ENCODE measurements at places on chromosomes 5 and 9.

- no peak for DNase-seq
Measured at GRCh38 chr5:101675510-101676219, 620.4 kb downstream of the SLCO4C1 start.

GRCh38 chr5:154278186-154278585, 87.7 kb downstream of the GALNT10 start:
- no peak for DNase-seq

DNA sequence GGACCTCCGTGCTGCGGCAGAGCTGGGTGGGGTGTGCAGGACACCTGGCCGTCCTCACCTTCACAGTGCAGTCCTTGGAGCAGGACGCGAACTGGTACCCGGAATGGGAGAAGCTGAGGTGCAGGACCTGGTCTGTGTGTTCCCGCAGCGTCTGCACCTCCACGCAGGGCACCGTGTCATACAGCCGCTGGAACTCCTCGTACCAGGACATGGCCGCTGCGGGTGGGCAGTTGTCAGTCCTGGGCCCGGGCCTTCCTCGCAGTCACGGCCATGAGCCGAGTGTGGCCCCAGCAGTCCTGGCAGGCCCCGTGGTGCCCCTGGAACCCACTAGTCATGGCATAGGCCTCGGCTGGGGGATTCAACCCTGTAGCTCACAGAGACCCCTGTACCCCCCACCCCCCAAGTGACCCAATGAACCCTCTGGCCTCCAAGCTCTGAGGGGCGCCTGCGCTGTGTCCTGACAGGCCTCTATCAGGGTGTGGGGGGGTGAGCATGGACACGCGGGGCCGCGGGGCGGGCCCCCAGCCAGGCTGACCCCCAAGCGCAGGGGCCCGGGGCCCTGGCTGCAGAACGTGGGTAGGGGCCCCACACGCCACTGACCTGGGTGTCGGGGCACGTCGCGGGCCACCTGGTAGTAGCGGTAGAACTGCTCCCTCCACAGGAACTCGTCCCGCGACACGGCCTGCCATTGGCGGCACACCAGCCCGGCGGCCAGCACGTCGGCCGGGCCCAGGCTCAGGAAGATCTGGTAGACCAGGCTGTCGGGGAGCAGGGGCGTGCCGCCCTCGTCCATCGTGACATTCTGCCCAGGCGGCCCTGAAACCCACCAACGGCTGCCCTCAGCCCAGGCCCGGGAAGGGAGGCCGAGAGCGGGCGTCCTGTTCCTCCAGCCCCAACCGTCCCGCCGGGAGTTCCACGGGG, 987 bp downstream of the FBXW5 start:
- no peak for DNase-seq

- DNase-seq, result no peak
Measured at GRCh38 chr5:97548739-97549080, 365.7 kb upstream of the RIOK2 start.

DNA sequence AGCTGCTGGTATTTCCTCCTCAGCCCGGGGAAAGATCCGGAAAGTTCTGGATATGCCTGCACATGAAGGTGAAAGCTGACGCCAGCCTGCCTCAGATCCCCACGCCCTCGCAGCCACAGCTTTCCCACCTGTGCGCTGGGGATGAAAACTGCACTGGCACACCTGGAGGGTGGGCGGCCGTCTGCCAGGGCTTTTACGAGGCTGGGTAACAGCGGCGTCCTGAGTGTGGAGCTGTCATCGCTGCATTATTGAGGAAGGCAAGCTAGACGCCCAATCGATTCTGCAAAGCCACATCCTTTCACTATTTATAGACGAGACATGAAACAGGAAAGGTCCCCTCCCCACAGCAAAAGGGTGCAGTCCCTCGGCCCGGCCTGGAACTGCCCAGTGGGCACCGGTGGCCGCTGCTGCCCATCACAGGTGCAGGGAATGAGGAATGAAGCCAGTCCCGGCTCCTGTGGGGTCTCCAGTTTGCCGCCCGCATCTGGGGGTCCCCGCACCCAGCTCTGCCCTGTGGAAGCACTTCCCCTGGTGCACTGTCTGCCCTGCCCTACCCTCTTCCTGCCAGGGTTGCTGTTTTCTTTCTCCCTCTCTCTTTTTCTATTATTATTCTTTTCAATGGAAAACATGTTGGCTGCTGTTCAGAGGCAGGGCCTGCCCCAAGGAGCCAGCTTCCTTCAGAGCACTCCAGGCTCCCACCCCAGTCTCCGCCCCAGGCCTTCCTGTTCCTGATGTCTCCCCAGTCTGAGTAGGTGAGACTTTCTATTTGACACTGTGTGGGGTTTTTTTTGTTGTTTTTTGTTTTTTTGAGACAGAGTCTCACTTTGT, 7.0 kb downstream of the NOTCH1 start:
- no peak for DNase-seq

- DNase-seq, result no peak
Measured at GRCh38 chr5:53434541-53434940, 45.9 kb upstream of the FST start.

DNA sequence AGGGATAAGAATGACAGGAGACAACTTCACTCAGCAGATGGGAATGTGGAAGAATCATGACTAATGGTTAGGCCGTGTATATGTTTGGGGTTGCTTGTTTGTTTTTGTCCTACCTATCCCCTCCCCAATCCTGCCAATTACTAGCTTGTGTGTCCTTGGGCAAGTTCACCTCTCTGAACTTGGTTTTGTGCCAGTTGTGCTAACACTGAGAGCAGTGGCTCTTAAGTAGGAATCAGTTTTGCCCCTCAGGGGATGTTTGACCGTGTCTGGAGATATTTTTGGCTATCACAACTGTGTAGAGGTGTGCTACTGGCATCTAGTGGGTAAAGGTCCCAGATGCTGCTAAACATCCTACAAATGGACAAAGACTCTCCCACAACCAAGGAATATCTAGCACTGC, 287.0 kb downstream of the DMRT2 start:
- no peak for DNase-seq

All from NCI-H460 (cell line).